ENCODE measurements at places on chromosomes 6 and 20.

DNA sequence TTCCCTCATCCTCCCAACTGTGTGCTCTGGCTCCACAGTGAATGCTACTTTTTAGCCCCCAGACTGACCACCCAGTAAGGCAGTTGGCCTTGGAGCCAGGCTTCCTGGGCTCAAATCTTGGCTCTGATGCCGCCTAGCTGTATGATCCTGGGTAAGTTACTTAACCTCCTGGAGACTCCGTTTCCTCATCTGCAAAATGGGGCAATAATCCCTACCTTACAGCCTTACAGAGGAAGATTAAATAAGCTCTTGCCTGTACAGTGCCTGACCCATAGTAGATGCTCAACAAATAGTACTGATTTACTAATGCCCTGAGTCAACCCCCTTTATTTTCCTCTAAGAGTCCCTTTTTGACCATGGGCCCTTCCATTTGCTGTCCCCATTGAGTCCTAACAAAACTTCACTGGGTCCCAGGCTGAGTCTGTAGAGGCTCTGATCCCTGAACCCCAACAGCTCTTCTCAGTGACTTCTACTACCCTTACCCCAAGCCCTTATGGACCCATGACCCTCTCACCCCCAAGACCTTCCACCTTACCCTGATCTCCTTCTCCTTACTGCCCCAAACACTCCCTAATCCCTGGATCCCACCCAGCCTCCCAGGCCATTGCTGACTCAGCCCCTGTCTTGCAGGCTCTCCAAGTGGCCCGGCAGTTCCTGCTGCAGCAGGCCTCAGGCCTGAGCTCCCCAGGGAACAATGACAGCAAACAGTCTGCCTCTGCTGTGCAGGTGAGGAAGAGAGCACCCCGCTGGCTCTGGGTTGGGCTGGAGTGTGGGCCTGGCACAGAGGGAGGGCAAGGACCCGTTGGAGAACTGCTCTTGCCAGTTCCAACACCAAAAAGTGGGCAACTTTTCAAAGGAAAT, 31.4 kb downstream of the FOXP4 start:
- DNase-seq, result peak; percentile 81

- no peak for DNase-seq
Observed at GRCh38 chr20:5510446-5510845, 193.7 kb upstream of the PROKR2 start.

GRCh38 chr20:63054681-63055240, 48.0 kb upstream of the BHLHE23 start:
- no peak for DNase-seq

GRCh38 chr20:47740121-47740861, 45.0 kb downstream of the SULF2 start:
- DNase-seq, result no peak

- DNase-seq, result peak; percentile 43
Observed at GRCh38 chr20:59825944-59826759, 107.3 kb downstream of the SYCP2 start.

- no peak for DNase-seq
Observed at GRCh38 chr6:50978380-50979170, 159.9 kb downstream of the TFAP2B start.

DNA sequence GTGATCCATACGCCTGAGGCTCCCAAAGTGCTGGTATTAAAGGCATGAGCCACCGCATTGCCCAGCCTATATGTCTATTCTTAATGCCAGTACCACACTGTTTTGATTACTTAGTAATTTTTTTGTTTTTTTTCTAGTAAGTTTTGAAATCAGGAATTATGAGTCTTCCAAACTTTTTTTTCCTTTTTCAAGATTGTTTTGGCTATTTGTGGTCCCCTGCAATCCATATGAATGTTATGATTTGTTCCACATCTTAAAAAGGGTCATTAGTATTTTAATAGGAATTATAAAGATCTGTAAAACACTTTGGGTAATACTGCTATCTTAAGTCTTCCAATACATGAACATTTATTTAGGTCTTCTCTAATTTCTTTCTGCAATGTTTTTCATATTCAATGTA, 6.8 kb upstream of the POPDC3 start:
- DNase-seq, result no peak

GRCh38 chr20:38108986-38109541, 56.0 kb downstream of the TGM2 start:
- no peak for DNase-seq

GRCh38 chr6:42340511-42340910, 111.2 kb downstream of the TRERF1 start:
- no peak for DNase-seq

DNA sequence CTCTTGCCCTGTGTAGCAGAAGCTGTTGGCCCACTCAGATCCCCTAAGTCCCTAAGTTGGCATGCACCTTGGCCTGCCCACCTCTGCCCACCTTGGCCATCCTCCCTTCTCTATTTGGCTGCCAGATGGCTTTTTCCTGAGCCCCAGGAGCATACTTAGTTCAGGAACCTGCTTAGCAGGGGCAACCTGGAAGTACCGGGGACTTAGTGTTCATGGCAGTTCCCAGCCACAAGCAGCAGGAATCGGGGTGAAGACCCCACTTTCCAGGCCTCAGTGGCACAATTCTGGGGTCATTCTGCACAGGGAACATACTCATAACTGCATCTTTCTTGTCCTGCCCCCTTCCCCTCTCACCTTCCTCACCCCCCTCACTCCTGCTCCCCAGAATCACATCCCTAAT, 158.0 kb upstream of the PMEPA1 start:
- DNase-seq, result no peak

GRCh38 chr20:2983508-2983907, 59.9 kb upstream of the GNRH2 start:
- DNase-seq, result no peak

DNA sequence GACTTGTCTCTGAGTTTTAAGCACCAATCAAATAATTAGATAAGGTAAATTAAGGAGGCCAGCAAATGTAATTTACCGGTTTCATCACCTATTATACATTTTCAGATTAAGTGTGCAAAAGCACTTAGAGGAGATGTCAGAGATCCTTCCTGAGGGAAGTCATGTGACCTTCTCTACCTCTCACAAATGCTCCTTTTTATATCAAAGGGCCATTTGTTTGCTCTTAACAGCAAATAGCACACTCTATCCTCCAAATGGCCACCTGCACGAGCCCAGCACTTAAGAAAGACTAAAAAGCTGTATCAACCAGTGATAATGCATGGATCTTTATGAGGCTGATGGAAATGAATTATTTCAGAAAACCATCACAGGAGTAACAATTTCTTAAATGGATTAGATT, 149.4 kb downstream of the ELOVL4 start:
- peak; percentile 54 for DNase-seq

DNA sequence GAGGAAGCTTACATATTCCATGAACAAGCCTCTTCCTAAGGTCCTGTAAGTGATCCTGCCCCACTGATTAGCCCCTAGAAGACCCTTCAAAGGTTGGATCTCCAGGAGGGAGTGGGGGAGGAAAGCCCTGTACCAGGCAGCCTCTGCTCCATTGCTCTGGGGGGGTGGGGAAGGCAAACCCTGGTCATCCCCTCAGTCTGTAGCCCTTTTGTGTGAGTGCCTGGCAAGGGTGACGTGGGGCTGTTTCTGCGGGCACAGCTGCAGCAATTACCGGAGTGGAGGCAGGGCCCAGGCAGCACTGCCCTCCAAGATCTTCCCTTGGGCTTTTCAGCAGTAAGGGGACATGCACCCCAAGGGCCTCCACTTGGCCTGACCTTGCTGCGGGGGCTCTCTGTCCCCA, at the start of gene MOG:
Gene MOG, plus strand, starts transcription at position 295 of the 400 bp plus-strand sequence. CDS start 118 bp downstream, outside the sequence.
- no peak for DNase-seq

GRCh38 chr6:70764706-70765105, 97.0 kb downstream of the SMAP1 start:
- DNase-seq, result no peak

- peak; percentile 33 for DNase-seq
Observed at GRCh38 chr6:43838276-43839036, 68.4 kb downstream of the VEGFA start.

- DNase-seq, result no peak
Observed at GRCh38 chr20:62297449-62298227, 5.2 kb upstream of the ADRM1 start.

DNA sequence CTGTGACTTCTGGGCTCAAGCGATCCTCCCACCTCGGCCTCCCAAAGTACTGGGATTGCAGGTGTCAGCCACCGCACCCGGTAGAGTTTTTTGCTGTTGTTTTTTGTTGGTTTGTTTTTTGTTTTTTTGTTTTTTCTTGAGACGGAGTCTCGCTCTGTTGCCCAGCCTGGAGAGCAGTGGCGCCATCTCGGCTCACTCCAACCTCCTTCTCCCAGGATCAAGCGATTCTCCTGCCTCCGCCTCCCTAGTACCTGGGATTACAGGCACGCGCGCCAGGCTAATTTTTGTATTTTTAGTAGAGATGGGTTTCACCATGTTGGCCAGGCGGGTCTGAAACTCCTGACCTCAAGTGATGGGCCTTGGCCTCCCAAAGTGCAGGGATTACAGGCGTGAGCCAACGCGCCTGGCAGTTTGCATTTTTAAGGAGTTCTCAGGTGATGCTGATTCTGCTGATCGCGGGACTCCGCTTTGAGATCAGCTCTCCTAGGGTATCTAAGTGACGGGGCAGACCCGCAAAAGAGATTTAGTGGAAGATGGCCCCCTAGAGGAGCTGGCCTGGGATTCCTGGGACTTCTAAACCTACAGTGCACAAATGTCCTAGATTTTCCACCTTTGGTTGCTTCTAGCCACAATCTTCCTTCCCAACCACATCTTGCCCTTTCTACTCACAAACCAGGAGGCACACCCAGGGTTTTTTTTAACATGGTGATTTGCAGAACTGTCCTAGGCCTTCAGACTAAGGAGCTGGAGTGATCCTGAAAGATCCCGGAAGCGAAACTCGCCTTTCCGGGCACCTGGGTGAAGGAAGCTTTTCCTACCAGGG, 45.2 kb downstream of the DPPA5 start:
- DNase-seq, result peak; percentile 16

- DNase-seq, result no peak
Observed at GRCh38 chr6:140897349-140897748, 1235.4 kb upstream of the GJE1 start.

DNA sequence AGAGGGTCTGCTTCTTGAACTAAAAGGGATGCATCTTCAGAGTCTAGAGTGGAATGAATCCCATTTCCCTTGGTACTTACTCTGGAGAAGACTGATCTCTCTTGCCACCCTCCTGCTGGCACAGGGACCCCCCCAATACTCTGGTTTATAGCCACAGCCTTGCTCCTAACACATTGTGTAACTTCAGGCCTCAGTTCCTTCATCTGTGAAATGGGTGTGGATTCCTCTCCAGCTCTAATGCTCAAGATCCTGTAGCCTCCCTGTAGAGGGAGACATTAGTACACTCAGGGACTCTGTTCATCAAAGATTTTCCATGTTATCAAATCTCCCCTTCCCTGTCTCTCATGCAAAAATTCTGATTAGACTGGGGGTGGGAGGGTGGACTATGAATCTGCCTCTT, 315.7 kb upstream of the MOCS1 start:
- DNase-seq, result no peak

GRCh38 chr6:46967826-46968349, 46.1 kb upstream of the ADGRF5 start:
- no peak for DNase-seq

DNA sequence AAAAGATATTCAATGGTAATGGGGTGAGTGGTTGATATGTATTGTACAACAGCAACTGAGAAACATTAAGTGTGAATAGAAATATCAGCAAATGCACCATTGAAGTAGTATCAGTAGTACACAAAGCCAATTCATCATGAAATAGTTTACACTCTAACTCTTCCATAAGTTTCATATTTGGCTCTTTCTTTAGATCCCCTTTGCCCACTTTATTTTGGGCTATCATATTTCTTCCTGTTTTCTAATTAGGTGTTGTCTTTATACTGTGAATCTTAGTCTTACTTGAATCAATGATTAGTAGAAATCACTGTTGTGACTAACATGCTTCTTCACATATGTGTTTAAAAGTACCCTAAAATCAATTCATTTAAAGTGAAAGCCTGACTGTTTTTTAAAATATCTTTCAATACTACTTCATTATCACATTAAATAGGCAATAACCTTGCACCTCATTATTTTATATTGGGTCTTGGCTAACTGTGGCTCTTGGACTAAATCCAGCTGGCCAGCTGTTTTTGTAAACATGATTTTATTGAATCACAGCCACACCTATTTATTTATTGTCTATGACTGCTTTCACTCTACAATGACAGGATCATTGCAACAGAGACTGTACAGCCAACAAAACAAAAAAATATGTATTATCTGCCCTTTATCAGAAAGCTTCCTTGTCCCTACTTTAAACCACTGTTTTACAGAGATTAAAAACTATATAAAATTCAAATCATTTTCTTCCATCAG, 38.9 kb downstream of the EYS start:
- DNase-seq, result peak; percentile 32

- DNase-seq, result no peak
Observed at GRCh38 chr6:32247401-32247800, 23.5 kb upstream of the NOTCH4 start.

DNA sequence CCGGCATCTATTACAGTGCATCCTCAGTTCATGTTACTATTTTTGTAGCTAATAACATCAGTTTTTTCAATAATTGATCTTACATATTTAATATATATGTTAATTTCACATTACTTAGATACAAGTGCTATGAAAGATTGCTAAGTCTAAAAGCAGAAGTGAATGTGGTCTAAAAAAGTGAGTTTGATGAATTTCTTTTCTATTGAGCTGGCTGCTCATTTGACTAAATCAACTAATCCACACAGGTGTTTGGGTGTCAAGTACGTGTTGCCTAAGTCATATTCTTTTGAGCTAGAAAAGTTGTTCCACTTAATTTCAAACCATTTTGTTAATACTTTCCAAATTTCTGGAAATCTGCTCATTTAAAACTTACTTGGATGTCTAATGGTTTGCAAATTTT, 46.6 kb upstream of the EZR start:
- no peak for DNase-seq

GRCh38 chr20:17878912-17879602, 89.5 kb downstream of the SNX5 start:
- no peak for DNase-seq

DNA sequence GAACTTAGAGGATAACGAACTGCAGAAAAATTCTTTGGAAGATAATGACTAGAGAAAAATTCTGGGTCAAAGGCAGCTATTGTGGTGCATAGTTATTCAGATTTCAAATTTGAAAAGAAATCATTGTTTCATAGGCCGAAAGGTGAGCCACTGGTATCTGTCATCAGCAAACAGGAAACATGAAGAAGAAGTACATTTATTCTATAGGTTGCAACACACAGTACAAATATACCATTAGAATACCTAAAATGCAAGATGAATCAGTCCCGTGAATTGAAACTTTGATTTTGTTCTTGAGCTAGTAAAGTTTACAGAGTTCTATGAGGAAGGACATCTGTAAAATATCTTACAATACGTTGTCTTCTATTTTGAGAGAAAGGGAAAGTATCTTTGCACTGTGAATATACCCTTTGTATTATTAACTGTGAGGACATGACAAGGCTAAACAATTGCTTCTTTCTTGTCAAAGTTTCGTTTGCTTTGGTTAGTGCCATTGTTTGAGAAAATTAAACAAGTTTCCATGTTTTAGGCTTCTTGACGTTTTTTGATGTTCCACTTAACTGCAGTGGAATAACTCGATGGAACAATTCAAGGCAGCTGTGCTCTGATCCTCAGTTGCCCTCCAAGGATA, 84.7 kb downstream of the HDGFL1 start:
- DNase-seq, result no peak

All from NCI-H2081 (cell line).